ENCODE measurements at places on chromosomes 12 and 14.

DNA sequence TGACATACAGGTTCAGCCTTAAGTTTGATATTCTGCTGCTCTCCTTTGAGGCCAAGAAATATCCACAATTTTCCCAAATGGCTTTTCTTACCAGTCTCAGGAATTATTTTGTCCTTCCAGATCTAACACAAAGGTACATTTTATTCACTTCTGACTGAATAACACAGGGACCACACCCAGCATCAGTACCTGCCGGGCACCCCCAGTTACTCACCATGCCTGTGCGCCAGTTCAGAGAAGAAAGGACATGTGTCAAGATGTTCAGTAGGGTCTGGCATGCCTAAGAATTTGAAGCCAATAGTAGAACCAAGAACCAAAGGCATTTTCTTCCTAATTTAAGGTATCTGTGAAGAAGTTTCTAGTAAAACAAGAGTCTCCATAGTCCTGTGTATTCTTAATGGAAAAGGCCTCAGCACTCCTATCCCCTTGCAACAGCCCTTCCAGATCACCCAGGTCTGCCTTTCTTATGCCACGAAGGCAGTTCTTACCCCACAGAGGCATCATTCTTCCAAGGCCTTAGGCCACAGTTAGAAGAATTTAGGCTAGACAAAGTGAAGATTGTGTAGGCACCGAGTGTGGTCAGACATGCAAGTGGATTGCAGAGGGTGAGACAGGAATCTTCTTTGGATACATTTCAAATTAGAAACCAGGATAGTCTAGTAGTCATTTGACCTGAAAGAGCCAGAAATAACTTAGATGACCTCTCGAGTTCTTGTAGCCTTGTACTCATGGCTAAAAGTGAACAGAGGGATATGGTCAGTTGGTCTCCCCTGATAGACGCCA lies 140.1 kb upstream of the HIF1A start:
- no peak for DNase-seq

GRCh38 chr12:52043386-52044212 lies 7.6 kb upstream of the NR4A1 start:
- no peak for DNase-seq

DNA sequence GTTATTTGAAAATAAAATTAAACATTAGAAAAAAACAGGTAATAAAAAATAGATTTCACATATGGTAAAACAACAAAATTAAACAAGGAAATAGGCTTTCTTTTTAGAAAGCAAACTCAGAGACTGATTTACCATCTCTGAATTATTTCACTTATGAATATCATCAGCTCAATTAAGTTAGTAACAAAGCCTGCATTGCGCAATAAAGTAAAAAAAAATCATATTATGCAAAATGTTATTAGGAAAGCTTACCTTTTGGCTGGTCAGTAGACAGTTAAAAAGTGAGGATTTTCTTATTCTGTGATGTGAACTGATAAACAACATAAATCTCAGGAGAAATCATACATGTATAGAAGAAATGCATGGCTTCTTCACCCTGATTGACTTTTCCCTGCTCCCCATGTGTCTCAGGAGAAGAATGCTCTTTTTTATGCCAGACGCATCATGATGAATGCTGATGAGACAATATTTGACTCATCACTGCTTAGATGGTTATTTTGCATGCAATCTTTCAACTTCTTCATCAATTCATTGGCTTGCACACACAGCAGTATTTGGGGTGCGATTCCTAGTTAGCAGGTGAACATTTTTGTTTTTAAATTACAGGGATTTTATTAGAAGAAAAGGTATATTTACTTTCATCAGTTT lies 124.5 kb upstream of the USP15 start:
- no peak for DNase-seq

- no peak for DNase-seq
Measured at GRCh38 chr12:59182191-59182590, 261.9 kb upstream of the LRIG3 start.

- DNase-seq: no peak
Measured at GRCh38 chr12:110917467-110917866, 2.9 kb downstream of the MYL2 start.

DNA sequence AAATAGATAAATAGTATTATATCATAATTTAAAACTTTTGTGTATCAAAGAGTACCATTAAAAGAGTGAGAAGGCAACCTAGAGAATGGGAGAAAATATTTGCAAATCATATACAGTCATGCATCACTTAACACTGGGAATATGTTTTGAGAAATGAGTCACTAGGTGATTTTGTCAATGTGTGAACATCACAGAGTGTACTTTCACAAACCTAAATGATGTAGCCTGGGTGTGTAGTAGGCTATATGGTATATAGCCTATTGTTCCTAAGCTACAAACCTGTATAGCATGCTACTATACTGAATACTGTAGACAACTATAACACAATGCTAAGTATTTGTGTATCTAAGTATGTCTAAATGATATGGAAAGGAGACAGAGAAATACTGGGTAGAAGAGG lies 48.0 kb upstream of the ARID2 start:
- no peak for DNase-seq

DNA sequence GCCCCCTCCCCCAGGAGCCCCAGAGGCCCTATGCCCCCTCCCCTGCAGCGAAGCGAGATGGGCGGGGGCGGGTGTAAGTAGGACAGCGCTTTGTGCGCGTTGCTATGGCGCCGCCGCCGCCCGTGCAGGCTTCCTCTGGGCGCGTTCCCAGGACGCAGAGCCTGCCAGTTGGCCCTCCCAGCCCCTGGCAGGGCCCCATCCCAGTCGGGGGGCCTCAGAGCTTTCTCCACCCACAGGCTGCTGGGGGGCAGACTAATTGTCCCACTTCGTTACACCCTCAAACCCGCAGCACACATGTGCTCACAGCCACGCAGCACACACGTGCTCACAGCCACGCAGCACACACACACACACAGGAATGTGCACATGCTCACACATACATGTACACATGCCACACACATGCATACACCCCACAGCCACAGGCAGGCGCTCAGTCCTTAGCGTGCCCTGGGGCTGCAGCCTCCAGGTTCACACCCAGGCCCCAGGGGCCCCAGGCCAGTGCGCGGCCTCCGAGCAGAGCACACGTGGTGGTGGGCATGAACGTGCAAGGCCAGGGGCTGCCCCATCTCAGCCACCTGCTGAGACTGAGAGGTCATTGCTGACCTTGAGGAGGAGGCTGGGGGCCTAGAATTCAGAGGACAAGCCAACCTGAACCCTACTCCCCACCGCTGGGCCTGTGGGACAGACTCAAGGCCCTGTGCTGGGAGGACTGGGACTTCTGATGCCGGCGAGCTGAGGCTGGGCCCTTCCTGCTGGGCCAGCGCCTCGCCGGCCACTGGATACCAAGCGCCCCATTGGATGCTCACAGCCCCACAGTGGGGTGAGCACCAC lies 15.6 kb downstream of the TRMT61A start:
- DNase-seq: no peak

DNA sequence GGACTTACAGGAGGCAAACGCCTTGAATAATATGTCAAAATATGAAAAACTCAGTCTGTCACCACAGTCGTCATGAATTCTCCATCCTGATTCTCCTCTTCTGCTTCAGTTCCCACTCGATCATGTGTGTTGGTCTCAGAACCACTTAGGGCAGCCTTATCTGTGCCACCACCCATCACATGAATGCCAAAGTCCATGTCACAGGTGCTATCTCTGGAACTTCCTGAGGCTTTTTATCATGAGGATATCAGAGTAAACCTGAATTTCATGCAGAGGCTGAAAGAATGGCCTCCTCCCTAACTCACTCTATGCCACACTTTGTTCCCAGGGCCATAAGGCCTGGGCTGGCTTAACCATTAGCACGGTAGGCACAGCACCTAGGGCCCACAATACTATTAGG lies 28.8 kb upstream of the MAP3K9 start:
- DNase-seq: no peak

DNA sequence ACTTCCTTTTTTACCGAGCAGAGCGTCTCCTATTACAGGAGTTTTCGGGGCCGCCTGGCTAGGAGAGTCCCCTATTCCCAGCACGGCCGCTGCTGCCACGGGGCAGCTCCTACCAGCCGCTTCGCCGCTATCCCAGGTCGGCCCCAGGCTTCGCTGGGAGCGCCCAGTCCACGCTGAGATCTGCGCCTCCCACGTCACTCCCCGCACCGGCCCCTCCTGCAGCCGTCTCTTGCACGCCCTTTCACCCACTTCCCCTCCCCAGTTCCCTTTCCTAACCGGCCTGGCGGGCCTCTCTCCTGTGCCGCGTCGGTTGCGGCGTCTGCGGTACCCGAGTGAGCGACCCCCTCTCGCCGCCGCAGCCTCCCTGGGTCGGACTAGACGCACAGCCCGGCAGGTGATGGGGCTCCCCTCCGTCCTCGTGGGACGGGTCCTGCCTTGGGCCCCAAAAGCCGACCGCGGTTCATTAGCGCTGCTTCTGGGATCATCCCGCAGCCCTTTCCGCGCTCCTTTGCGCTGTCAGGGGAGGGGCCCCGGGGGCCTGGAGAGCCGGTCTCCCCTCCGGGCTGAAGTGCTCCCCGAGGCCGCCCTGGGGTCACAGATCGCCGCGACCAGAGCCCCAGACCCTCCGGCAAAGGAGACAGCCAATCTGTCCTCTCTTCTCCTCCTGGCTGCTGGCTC lies 1318.4 kb downstream of the TMEM121 start:
- DNase-seq: no peak

DNA sequence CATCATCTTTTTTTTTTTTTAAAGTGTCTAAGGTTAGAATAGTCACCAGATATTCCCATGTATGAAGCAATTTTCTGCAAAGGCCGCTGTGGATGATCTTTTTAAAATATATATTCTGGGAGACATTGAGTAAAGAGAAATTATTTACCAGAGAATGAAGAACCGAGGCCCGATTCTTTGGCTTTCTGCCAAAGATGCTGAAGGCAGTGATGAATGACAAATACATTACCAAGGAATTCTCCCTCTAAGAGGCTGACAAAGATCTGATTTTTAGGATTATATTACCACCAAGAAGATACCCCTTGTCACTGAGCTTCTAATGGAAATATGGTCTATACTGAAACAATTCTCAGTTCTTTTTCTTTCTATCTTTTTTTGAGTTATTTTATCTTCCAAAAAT lies 336.8 kb downstream of the NAV3 start:
- no peak for DNase-seq

GRCh38 chr12:122371475-122372045 lies 50.9 kb downstream of the CLIP1 start:
- DNase-seq: no peak

DNA sequence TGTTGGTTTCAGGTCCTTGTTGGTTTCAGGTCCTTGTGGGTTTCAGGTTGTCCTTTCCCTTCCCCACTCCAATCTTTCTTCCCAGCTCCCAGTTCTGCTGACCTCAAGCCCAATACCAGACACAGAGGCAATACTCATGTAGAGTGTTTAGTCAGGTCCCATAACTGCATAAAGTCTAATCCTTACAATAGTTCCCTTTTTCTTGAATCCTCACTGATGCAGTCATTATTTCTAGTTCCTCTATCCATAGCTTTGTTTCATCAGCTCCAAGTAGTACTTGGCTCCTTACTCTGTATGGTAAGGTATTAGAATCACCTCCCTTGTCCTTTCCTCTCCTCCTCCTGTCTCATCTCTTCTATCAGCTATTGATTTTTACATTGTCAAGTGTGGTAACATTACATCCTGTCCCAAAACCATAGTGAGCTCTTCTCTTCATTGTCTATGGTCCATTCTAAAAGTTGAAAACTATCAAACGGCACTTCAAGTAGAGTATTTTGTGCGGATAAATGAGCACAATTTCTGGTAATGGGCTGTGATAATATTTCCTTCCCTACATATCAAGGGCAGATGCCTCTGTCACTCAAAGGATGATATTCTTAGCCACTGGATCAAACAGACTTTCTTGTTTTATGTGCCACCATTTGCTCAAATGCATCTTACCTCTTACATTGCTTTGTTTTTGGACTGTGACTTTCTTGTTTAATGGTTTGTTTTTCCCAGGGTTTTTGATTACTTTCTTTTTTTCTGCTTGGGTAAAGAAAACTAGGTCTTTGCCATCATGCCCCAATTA lies 57.2 kb upstream of the JDP2 start:
- DNase-seq: no peak

- no peak for DNase-seq
Measured at GRCh38 chr14:100739306-100739705, 12.6 kb downstream of the DLK1 start.

DNA sequence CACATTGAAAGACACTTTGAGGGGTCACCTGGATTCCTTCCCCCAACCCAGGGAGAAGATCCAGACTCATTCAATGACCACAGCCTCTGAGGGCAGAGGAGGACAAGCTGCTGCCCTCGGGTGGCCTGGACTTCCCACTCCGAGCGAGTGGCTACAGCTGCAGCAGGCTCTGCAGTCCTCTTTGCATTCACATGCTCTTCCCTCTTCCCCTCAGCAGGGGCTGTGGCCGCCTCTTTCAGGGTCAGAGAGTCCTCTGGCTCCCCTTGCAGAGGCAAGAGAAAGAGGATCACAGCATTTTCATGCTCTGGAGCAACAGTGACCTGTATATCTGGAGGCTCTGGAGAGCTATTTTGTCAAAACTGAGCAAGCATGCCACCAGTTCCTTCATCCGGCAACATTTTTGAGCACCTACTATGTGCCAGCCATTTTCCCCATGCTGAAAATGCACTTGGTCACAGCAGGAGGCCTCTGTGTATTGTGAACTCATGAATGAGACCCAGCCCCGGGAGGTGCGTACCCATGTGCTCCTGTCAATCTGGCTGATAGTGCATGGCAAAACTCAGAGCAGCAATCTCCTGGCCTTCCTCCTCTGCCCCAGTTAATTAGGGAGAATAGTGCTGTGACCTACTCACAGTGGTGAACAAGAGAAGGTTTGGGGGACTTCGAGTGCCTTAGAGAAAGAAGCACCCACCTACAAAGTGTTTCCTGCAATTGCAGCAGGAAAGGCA lies 42.9 kb upstream of the KCNA5 start:
- no peak for DNase-seq

GRCh38 chr12:120117961-120118320 lies 1.4 kb upstream of the RAB35 start:
- no peak for DNase-seq

DNA sequence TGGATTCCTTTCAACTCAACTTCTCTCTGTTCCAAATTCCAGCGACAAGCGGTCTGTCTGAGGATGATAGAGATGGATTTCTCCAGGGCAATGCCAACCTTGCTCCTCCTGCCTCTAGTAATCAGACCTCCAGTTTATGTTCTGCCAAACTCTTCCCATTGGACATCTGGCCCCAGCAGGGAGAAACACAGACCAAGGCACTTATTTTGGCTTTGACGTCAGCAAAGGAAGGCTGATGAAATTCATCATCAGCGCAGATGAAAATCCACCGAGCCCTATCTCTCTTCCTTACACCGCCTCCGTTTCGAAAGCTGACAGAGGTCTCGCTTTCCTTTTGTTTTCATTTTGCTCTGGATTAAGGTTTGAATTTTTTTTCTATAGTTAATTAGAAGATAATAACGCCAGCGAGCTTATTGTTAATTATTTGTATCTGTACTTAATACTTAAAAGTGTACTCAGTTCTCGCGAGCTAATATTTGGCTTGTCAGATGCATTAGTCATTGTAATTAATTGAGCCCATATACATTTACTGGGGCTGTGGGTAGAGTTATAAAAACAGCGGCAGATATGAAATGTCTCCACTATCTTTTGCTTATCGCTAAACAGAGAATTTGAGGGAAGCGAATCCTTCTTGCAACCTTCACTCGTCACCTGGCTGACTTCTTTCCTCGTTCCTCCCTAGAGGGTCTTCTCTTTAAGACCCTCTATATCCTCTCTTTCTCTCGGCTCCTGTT lies 35.9 kb upstream of the MED13L start:
- no peak for DNase-seq

Measured in NCI-H1048 (cell line).